ENCODE measurements at places on chromosomes 5 and 9.

- no peak for DNase-seq
Measured at GRCh38 chr5:154087260-154087659, 48.5 kb downstream of the MFAP3 start.

DNA sequence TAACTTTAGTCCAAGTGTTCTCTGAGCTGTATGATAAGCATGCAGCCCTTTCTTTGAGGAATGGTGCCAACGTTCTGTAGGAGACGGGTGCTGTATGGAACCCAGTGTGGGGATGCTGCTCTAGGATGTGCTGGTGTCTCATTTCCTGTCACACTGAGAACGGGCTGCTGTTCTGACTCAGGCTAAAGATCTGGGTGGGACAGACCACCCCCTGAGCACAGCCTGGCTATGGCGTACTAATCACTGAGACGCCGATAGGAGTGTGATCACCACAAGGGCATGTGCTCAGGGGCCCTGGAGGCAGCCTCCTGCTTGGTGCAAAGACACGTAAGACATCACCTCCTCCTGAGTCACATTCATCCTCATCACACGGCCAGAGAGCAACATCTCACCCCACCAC is 240.4 kb downstream of the IRX2 start:
- DNase-seq: no peak

GRCh38 chr5:113236536-113237288 is 198.1 kb downstream of the TSSK1B start:
- DNase-seq: no peak

DNA sequence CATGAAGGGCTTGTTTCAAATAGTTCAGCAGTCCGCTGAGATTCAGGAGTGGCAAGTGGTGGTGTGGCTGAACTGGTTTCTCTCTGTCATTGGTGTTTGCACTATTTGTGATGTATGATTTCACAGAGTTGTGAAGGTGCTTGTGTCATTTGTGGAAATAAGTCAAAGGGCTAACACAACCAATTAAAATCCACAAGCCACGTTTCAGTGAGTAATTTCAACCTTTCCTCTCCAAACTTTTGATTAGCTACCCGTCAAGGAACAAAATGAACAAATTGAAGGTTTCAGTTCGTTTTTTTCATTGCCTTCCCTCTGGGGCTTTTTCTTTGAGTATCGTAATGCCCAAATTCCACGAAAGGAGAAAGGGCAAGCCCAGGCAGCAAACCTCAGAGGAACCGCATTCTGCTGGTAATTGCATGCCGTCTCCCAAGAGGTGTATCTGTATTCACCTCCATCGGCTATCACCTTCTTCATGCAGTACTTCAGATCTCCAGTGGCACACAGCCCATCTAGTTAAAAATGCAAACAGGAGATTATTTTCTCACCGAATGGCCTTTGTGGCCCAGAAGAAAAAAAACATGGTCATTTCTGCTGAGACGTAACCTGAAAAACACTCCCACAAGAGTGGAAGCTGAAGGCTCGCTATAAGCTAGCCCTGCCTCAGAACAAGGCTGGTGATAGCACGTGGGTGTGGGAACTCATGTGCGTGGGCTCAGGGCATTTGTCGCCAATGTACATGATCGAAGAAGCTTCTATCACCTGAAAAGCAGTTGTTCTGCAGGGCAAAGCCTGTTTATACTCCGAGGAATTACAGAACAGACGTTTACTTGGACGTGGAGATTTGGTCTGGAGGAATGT is 197.1 kb downstream of the NR3C1 start:
- DNase-seq: no peak

- no peak for DNase-seq
Measured at GRCh38 chr9:13651969-13652663, 372.6 kb upstream of the MPDZ start.

- no peak for DNase-seq
Measured at GRCh38 chr5:180785794-180786221, 16.8 kb downstream of the MGAT1 start.

DNA sequence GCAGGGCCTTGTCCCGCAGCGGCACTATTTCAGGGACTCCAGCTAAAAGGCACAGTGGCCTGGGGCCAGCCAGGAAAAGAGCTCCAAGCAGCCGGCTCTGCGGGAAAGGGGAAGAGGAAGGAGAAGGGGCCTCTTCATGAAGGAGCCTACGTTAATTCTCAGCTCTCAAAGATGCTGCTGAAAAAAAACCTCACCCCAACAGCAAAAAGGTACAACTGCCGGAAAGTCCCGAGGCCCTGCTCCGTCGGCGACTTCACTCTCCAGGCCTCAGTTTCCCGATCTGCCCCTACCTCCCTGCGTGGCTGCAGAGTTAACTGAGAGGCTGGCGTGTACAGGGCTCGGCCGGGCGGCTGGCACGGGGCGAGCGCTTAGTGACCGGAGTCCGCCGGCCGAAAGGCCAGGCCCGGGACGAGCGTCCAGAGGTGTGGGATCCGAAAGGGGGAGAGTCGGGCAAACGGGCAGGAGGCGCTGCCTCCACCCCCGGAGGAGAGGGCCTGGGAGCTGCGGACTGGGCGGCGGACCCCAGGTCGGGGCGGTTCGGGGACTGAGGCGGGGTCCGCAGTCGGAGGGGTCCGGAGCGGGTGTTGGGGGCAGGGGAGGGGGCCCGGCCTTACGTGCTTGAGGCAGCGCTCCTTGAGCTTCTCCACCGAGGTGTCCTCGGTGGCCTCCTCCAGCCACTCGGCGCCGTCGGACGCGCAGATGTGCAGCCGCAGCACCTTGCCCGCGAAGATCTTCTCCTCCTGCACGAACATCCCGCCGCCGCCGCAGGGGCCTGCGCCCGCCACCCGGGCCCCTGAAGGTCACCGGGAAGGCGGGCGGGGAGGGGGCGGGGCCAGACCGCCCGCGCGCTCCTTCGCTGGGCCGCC is 529 bp downstream of the UBAC1 start:
- DNase-seq: no peak

DNA sequence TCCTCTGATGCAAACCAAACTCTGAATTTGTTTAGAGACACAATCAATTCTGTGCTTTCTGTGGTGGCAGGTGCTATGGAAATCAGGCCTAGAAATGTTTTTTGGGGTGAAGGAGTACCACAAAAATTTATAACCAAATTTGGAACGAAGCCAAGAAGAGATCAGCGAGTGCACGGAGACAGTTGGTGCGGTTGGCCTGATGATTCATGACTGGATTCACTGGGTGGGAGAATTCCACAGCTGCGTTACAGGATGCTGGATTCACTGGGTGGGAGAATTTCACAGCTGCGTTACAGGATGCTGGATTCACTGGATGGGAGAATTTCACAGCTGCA is 135.6 kb upstream of the IRX4 start:
- DNase-seq: no peak

GRCh38 chr5:114447084-114447773 is 85.4 kb downstream of the KCNN2 start:
- no peak for DNase-seq

DNA sequence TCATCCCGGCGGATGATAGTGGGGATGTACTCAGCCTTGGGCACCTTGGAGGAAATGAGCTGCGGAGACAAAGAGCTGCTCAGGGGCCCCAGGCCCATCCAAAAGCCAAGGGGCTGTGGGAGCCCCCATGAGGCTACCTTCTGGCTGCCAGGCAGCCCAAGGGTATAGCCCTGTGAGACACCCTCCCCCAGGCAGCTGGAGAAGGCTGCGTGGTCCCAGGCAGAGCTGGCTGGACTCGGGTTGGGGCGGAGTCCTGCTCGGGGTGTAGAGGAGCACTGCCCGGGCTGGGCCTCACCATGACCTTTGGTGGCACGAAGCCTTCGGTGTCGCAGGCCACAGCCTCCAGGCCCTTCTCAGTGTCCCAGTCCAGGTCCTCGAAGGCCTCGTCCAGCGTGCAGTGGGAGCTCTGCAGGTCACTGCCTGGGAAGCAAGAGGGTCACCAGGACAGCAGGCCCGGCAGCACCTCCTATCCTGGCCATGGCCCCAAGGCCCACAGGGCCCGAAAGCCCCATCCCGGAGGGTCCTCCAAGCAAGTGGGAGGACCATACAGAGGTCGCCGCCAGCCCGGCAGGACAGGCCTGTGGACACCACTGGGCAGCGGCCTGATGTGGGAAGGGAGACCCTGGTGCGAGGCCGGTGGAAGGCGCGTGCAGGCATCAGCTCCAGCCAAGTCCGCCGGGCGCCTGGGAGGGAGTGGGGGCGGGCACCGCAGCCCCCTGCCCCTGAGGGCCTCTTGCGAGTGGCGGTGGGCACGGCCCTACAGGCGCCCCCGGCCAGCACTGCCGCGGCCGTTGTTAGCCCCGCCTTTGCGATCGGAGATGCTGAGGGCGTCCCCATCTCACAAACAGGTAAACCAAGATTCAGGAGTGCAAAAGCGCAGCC is 6.1 kb downstream of the NSMF start:
- no peak for DNase-seq

- no peak for DNase-seq
Measured at GRCh38 chr9:86605303-86605702, 251.1 kb upstream of the TUT7 start.

- no peak for DNase-seq
Measured at GRCh38 chr5:19777363-19777762, 210.6 kb downstream of the CDH18 start.

DNA sequence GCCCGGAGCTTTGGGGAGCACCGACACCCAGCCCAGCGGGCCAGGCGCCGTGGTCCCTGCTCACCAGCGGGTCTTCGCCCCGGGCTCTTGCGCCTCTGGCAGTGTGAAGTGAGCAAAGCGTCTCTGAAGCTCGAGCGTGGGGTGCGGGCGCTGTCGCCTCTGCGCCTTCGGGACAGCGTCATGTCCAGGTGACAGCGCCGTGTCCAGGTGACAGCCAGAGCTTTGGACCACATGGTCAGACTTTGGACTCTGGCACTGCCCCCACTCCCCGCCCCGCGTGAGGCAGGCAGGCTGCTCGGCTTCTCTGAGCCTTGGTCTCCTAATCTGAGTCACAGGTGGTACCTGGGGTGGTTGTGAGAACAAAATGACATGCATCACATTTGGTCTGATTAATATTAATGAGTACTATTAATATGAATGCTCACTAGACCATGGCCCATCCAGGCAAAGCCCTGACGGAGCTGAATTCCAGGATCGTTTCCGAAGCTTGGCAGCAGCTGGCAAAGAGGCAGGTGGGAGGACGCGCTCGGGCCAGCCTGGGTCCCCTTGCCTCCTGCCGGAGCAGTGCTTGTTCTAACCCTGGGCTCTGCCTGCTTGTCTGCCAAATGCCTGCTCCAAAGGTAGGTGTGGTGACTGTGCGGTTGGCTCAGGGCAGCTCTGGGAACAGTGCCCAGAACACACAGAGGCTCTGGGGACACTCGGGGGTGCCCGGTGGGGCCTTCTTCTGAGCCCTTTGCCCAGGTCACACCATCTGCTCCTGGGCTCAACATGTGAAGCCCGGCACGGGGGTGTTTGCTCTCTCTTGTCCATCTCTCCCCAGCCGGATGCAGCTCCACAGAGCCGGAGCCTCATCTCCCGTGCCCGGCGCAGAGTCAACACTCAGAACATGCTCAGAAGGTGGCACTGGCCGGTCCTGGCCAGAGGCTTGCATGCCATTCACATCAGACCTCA is 157.1 kb downstream of the OLFM1 start:
- no peak for DNase-seq

- no peak for DNase-seq
Measured at GRCh38 chr9:21267485-21268346, 27.9 kb upstream of the IFNA14 start.

GRCh38 chr5:180137401-180138213 is 66.0 kb upstream of the RNF130 start:
- DNase-seq: no peak

DNA sequence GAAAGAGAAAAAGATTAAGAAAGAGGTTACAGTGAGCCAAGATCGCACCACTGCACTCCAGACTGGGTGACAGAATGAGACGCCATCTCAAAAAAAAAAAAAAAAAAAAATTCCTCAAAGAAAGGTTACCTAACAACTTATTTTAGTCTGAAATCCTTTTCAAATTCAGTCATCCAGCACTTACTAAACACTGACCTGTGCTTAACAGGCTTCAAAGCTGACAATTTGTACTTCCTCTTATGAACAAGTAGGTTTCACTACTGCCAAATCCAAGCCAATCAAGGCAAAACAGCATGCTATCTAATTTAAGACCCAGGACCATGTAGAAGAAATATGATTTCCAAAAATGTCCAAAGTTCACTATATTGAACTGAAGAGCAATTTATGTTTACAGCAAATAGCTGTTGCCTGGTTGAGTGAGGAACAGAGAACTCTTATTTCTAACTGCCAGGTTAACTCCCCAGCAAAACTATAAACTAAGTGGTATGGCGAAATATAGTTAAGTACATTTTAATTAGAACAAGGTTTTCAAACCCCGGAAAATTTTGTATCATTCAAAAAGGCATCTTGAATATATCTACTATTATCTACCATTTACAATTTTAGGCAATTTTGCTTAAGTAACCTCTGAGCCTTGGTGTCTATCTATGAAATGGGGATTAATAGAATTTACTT is 13.4 kb downstream of the PWWP2A start:
- peak; percentile 79 for DNase-seq

GRCh38 chr9:17627641-17628040 is 48.8 kb downstream of the SH3GL2 start:
- no peak for DNase-seq

DNA sequence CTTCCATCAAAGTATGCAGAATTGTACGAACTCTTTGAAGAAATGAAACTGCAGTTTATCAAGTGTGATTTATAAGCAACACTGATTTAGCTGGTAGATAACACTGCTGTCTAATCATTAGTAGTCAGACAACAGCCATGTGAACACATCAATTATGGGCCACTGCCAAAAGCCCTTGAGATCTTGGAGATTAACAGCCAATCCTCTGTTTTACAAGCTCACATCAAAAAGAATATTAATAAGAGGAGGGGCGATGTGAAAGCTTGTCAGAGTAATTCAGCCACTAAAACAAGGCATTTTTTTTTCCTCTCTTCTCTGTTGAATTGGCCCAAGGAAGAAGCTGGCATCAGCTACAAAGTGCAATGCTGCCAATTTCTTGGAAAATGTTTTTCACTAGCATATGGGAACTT is 28.1 kb downstream of the ZNF608 start:
- no peak for DNase-seq

DNA sequence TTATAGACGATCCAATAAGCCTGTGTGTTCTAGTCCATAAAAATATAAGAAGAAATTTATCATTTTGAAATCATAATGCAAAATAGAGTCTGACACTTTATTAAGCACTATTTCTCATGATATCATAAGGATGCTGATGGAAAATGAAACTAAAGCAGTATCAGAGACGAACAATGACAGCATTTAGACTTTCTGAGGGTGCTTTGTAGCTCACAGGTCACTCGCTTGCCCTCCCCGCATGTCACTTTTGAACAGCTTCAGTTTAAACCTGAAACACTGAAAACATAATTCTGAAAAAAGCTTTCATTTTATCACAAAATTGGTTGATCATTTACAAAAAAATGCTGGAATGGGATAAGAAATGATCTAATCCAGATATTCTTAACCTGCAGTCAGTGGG is 247.1 kb downstream of the EBF1 start:
- DNase-seq: no peak

- DNase-seq: no peak
Measured at GRCh38 chr9:92098638-92099037, 16.6 kb downstream of the SPTLC1 start.

DNA sequence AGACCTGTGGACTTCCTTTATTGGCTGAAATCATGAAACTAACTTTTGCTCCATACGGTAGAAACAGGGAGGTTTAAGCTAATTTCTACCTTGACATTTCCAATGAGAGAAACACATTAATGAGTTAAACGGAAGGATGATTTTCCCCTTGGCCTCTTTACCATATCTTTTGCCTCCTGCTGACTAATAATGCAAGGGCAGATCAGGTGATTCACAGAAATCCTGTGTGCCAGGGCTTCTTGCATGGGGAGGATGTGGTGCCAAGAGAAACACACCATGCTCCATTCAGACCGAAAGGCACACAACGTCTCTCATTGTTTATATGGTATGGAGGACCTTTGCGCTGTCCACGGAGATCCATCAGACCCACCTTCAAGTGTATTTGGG is 17.4 kb upstream of the PRLR start:
- no peak for DNase-seq
